Stimulated activated CD8-positive, alpha-beta memory T cell treated with anti-CD3 and anti-CD28 coated beads, Interleukin-15, amount 100 ng/mL, for 4 hours (primary cell): ENCODE measurements at places on chromosomes 12 and 14.

DNA sequence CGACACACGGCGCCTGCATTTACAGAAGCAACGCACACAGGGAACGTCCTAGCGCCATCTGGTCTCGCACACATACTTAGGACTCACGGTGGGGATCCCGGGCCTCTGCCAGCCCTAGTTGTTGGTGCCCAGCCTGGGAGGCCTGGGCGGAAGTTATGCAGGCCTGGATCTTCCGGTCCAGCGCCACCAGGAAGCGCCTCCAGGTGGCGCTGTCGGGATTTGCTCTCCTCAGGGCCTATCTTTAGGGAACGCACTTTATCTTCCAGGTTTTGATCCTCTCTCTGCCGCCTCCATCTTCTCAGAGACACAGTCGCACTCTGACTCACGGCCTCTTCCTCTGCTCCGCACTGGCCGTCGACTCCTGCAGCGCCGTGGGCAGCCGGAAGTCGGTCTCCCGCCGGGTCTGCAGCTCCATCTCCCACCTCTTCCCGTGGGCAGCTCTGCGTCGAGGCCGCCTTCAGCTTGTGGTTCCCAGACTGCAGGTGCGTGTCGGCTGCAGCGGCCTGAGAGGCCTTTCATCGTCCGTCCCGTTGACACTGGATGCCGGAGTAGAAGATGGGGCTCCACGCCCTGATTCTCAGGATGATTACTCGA, 760.4 kb downstream of the TMEM121 start:
- DNase-seq, result no peak

GRCh38 chr14:85958069-85958468, 428.1 kb downstream of the FLRT2 start:
- DNase-seq, result no peak

- DNase-seq, result no peak
These were observed 11.1 kb upstream of the EGLN3 start for GRCh38 chr14:33962016-33962415.

- DNase-seq, result no peak
These were observed 53.7 kb upstream of the KITLG start for GRCh38 chr12:88634008-88634407.

DNA sequence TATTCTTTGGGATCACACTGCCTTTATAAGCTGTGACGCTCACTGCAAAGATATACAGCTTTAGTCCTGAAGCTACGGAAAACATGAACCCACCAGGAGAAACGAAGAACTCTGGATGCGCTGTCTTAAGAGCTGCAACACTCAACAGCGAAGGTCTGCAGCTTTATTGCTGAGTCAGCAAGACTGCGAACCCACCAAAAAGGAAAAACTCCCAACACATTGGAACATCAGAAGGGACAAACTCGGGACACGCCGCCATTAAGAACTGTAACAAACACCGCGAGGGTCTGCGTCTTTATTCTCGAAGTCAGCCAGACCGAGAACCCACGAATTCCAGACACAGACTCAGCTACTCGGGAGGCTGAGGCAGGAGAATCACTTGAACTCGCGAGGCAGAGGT, 9.2 kb upstream of the VWF start:
- DNase-seq, result no peak

GRCh38 chr12:45285717-45286116, 69.8 kb downstream of the ANO6 start:
- no peak for DNase-seq

GRCh38 chr14:77347751-77348150, 26.9 kb downstream of the GSTZ1 start:
- no peak for DNase-seq

GRCh38 chr12:26226629-26227360, 31.4 kb downstream of the SSPN start:
- DNase-seq, result no peak

GRCh38 chr12:99131751-99132199, 486.7 kb downstream of the APAF1 start:
- no peak for DNase-seq

GRCh38 chr12:122238861-122239260, 13.0 kb upstream of the DIABLO start:
- DNase-seq, result no peak

DNA sequence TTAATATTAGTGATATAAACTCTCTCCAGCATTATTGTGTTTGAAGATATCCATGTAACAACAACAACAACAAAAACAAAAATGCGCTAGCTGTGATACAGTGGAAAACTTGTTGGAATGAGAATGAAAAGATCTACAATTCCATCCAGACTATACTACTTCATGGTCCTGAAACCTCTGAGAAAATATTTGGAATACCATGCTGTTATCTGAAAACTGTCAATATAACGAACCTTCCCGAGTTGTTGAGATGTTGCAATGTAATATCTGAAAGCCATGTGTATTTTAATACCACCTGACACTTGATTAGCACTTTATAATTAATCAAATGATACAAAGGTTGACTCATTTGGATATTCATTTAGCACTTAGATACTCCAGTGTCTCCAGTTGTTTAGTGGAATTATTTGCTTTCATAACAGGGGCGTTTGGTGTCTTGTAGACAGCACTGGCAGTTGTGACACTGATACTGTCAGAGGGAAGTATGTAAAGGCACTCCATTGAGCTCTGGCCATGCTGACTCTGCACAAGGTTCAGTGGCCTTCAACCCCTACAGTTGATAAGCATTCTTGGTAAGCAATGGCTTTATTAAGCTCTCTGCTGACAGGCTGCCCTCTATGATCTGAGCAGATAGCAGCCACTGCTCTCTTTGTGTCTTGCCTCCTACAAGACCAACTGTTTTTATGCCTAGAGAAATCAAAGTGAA, 447.1 kb upstream of the SEL1L start:
- no peak for DNase-seq

DNA sequence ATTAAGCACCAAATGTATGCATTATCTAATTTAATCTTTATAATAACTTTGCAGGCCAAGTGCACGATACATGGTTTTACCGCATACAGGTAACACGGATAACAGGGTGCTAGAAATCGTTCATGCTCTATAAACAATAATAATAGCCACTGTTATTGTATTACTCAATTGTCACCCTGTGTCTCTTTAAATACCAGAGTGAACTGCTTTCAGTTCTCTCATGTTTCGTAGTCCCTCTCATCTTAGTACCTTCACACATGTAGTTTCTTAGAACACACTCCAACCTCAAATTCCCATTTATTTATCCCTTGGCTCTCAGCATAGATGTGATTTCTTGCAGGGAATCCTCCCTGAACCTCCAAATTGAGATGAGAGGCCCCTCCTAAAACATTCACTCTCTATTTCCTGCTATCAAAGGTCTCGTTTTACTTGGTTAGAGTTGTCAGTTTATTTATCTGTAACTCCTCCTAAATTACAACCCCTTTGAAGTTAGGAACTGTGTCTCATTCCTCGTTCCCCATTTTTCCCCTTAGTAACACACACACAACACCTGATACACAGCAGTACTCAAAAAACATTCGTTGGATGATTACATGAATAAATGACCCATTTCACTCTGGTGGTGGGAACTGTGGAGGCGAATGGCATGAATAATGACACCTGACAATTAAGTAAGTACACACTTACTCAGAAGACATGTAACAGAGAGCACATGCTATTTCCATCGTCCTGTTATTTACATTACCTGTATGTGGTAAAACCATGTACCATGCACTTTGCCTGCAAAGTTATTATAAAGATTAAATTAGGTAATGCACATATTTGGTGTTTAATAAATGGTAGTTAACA, 134.6 kb downstream of the BTG1 start:
- no peak for DNase-seq

- DNase-seq, result no peak
These were observed 44.2 kb upstream of the FOXN3 start for GRCh38 chr14:89461256-89461655.

GRCh38 chr12:79547044-79547734, 143.6 kb downstream of the PAWR start:
- DNase-seq, result no peak

DNA sequence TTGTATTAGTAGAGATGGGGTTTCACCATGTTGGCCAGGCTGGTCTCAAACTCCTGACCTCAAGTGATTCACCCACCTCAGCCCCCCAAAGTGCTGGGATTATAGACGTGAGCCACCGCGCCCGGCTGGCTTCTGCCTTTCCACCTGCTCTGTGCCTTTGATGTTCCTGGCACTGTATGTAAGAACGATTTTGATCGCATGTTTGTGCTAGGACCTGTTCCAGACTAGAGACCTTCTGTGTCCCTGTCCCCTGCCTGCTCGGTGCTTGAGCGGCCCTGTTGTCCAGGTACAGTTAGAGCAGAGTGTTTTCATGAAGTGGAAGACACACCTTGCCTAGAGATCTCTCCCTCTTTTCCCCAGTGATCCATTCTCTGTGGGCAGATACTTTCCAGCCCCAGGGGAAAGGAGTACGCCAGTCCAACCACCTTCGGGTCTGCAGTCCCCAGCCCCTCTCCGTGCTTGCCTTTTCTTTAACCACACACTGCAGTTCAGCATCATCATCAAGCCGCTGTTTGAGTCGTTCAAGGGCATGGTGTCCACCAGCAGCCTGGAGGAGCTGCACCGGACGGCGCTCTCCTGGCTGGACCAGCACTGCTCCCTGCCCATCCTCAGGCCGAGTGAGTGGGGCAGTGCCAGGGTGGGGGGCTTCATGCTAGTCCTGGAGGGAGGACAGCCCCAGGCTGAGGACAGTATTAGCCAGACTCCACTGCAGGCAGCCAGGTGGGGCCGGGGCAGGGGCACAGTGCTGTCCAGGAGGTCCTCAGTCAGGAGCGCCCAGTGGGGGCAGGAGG, 33.4 kb downstream of the IL31 start:
- DNase-seq, result no peak

DNA sequence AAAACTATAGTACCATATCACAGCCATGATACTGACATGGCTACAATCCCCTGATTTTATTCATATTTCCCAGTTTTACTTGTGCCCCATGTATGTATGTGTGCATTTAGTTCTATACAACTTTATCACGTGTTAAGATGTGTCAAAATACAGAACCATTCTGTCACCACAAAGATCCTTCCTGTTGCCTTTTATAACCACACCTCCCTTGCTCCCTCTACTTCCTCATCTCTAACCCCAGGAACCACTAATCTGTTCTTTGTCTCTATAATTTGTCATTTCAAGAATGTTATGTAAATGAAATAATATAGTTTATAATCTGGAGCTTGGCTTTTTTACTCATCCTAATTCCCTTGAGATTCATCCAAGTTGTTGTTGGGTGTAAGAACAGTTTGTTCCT, 358.4 kb downstream of the DPF3 start:
- DNase-seq, result no peak

GRCh38 chr14:91019673-91020072, 40.8 kb downstream of the RPS6KA5 start:
- DNase-seq, result no peak

GRCh38 chr12:95784915-95785314, 5.6 kb downstream of the NTN4 start:
- no peak for DNase-seq

DNA sequence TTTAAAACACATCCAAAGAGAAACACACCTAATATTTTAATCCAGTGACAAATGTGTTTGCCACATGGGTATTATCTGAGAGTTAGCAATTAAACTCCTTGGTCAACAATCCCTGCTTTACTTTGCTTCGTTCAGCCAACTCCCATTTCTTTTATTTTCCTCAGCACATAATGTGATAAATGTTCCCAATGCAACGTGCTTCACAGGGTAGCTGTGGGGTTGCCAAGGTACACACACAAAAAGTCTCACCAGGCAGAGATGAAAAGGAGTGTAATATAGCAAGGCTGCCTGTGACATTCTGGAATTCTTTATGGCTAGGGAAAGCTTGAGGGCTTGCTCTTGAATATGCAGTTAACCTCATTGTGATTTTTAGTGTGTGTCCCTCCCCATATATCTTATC, 208.0 kb upstream of the DIO2 start:
- DNase-seq, result no peak

DNA sequence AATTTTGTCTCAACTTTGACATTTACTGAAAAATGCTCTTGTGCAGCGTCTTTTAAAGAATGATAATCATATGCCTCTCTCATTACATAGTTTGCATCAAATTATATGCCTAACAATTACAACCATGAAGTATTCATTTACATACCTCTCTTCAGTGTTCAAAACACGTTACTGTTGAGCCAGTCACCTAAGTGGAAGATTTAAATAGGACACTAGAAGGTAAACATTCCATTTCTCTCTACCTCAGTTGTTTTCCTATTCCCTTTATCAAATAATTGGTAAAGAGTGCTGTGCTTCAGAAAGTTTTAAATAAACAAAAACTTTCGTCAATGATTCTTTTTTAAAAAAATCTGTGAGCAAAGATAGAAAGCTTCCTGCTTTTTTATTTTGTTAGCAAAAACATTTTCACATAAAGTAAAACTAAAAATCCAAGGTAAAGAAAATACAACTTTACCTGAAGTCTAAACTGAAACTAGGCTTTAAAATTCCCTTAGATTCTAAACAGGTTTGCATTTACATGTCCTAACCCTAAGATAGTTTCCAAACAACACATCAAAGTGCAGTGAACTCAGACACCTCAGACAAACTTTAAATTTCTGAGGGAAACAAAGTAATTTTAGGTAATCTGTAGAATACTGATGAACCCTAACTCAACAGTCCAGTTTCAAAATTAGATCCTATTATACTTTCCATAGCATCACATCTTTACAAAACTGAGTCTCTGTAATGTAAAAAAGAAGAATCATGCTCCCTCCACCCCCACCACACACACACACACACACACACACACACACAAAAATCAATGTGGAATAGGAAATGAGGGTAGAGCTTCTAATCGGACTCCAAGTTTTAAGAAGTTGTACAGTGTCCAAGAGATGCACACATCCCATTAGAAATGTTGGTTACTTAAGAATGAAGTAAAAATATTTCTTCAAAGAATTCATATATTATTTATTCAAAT, 46.2 kb downstream of the PAWR start:
- DNase-seq, result no peak

- no peak for DNase-seq
These were observed 80.7 kb downstream of the EPS8 start for GRCh38 chr12:15708396-15709076.

GRCh38 chr12:19647806-19648556, 208.7 kb downstream of the AEBP2 start:
- DNase-seq, result no peak

- DNase-seq, result no peak
These were observed 146.1 kb upstream of the NOS1 start for GRCh38 chr12:117507548-117507947.

GRCh38 chr12:130993759-130994670, 40.3 kb downstream of the ADGRD1 start:
- DNase-seq, result no peak

DNA sequence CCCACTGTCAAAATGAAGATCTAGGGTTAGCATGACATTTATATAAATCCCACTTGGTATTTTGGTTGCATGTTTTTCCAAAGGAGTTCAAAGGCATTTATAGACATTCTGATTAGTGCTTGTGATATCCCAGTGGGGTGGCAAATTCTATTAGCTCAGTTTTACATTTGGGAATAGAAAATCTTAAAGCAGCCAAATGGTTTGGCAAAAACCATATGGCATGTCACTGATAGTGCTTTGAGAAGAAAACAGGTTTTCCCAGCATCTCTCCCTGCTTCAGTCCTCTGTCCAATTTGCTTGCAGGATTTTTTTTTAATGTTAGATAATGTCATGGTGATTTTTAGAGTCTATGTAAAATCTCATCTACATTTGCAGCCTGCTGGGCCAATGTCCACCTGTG, 225.1 kb upstream of the DIO3 start:
- no peak for DNase-seq

GRCh38 chr14:104388541-104389325, 190.8 kb upstream of the C14orf180 start:
- DNase-seq, result no peak
